CD4-positive, alpha-beta T cell treated with Interleukin-10 for 1 hour (primary cell): ENCODE measurements at places on chromosomes 5 and 9.

DNA sequence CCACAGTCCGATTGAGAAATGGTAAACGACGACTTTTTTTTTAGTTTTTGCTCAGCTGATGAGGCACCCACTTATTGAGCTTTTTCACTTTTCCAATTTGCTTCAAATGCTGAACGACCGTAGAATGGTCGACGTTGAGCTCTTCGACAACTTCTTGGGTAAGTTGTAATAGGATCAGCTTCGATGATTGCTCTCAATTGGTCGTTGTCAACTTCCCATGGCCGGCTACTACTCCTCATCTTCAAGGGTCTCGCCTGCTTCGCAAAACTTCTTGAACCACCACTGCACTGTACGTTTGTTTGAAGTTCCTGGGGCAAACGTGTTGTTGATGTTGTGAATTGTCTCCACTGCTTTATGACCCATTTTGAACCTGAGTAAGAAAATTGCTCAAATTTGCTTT lies 35.7 kb downstream of the NSD1 start:
- DNase-seq: no peak

DNA sequence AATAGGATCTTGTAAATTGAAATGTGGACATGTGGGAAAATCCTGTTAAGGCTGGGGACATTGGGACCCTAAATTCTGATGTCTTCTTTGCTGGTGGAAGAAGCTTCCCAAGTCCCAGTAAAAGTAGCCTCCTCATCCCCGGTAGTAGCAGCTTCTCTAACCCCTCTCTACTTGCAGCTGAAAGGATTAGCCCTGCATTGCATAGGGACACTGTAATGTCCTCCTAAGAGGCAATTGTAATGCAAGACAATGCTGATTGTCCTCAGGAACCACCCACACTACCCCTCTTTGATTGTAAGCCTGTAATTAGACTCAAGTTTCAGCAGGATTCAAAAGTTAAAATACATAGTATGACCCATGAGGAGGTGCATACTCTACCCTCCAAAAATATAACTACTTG lies 1938.4 kb upstream of the C9orf72 start:
- DNase-seq: no peak

- DNase-seq: no peak
These were observed 107.2 kb downstream of the UBE2R2 start for GRCh38 chr9:33923998-33924701.

GRCh38 chr5:97297063-97297703 lies 114.1 kb upstream of the RIOK2 start:
- peak; percentile 10 for DNase-seq

GRCh38 chr5:35194635-35195471 lies 35.4 kb downstream of the PRLR start:
- no peak for DNase-seq

GRCh38 chr9:109770101-109770500 lies 9.9 kb upstream of the PALM2AKAP2 start:
- no peak for DNase-seq

- DNase-seq: peak; percentile 52
These were observed 35.6 kb downstream of the DAB2IP start for GRCh38 chr9:121686930-121687541.

GRCh38 chr5:102760815-102761214 lies 5.7 kb downstream of the PAM start:
- no peak for DNase-seq

GRCh38 chr5:173538654-173539053 lies 77.8 kb downstream of the BOD1 start:
- DNase-seq: no peak

DNA sequence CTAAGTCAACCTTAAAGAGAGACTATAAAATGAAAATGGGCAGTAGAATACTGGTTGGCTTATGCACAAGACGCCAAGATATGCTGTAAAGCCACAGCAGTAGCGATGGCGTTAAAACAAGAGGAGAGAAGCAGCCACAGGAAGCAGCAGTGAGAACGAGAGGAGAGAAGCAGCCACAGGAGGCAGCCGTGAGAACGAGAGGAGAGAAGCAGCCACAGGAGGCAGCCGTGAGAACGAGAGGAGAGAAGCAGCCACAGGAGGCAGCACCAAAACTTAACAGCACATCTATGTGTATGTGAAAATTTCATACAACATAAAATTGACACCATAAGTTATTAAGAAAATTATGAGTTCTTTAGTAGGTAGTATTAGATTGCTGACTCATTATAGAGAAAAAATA lies 2318.6 kb upstream of the ACO1 start:
- no peak for DNase-seq

- DNase-seq: no peak
These were observed 38.1 kb downstream of the CRHBP start for GRCh38 chr5:76990899-76991459.

- peak; percentile 58 for DNase-seq
These were observed 106.2 kb downstream of the KLHL3 start for GRCh38 chr5:137629646-137630045.

GRCh38 chr5:3033033-3033755 lies 281.7 kb upstream of the IRX2 start:
- DNase-seq: no peak

DNA sequence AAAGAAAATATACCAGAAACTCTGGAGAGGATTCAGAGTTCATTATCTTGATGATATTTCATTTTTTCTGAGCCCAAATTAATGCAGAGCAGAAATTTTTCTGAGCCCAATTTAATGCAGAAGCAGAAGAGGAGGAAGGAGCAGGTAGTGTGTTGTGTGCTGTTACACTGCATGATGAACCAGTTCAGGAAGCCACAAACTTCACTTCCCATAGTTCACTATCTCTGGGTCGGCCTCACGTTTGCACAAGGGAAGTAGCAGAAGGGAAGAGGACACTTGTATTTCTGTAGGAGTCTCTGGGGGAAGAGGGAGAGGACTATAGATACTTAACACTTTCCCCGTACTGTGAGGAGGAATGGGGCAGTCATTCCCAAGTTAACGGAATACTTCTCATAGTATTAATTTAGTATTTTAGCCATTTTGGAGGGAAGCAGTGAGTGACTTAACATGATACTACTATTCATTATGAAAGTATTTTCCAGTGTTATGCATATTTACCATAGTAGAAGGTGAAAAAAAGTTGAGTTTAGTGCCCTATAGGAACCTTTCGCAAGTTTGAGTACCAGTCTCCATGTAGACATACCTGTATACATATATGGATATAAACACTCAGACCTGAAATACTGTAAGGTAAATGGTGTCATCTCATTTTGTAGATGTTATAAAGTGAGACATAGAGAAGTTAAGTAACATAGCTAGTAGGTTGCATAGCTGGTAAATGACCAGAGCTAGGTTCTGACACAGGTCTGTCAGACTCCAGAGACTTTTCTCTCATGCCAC lies 30.0 kb downstream of the XPA start:
- no peak for DNase-seq

GRCh38 chr5:56575821-56576220 lies 239.5 kb upstream of the MAP3K1 start:
- DNase-seq: no peak

GRCh38 chr9:111986035-111986556 lies 89.5 kb downstream of the UGCG start:
- DNase-seq: no peak

DNA sequence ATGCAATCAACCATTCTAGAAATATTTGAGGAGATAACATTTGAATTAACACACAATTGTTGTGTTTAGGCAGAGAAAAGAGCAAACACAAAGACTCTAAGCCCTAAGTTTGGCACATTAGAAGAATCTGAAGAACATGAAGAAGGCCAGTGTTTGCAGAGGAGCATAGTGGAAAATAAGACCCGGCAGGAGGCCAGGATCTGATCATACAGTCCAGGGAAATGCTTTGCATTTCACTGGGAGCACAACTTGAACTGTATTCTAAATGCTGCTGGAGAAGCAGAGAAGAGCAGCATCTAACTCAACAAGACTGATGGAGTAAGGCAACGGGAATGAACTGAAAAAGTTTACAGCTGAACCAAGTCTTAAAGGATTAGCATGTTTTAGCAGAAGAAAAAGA lies 463.4 kb downstream of the ZNF608 start:
- no peak for DNase-seq

DNA sequence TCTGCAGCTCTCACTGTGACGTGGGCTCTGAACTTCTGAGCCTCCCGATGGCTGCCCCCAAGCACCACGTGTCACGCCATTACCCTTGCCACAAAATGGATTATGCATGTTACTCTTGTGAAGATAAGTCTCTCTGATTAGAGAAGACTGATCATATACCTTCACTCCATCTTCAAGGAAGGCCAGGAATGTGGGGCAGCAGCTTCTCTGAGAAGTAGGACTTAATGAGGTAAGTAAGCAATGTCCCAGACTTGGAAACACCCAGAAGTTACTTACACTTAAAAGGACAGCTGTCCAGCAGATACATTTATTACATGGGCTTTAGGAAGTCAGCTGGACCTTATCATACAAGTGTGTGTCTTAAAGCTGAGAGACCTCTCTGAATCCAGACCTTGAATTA lies 155.0 kb downstream of the FGF1 start:
- DNase-seq: no peak

GRCh38 chr9:104984948-104985347 lies 57.0 kb upstream of the ABCA1 start:
- DNase-seq: no peak

DNA sequence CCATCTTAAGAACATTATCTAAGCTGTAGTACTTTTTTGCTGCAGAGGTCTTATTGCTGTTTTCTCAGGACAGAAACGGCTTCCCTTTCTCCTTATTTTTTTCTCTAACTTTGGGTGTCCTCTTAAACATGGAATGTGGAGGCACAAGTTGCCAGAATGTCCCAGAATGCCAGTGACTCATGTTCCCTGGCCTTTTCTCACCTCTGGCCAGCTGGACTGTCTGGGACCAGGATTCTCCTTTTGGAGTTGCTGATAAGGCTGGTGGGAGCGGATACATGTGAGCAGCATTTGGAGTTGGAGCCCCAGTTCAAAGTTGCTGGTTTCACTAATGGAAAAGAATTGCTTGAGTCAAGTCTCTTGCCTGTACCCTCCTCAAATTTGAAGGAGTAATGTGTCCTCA lies 112.8 kb downstream of the ARHGAP26 start:
- no peak for DNase-seq

DNA sequence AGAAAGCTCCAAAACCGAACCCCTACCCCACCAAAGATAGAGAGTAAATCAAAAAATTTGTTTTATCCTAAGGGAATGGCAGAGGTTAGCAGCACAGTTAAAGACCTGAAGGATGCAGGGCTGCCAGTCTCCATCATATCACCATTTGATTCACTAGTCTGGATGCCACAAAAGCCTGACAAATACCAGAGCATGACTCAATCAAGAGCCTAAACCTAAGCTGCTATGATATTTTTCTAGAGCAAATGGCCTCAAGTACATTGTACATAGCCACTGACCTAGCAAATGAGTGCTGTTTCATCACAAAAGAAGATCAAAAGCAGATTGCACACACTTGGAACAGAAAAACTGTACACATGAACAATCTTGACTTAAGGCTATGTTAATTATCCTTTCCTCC lies 48.0 kb downstream of the DPYSL3 start:
- DNase-seq: no peak

- DNase-seq: peak; percentile 34
These were observed 85.6 kb downstream of the PTTG1 start for GRCh38 chr5:160507221-160507721.

DNA sequence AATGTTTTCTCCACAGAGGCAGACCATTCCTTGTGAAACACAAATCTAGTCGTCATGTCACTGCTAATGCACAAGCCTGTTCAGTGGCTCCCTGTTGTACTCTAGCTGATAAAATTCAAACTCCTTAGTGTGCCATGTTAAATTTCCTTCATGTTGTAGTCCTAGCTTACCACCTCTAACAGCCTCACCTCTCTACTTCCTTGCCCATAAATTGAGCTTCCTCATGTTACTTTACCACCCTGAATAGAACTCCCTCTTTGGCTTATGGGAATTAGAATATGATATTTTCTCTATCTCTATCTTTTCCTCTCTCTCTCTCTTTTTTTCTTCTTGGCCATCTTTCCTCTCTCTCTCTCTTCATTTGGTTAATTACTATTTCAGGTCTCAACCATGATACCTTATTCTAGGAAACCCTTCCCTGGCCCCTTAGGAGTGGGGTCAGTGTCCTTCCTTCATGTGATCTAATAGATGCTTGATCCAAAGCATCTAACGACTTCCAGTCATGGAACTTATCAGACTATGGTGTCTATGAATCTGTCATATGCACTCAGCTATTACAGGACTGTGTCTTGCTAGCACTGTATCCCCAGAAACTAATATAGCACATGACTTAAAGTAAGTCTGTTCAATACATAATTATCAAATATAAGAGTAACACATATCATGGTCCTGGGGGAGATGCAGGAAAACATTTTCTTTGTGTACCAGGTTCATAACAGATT lies 31.5 kb upstream of the ALDH1A1 start:
- DNase-seq: no peak

- no peak for DNase-seq
These were observed 83.6 kb downstream of the MVB12B start for GRCh38 chr9:126410229-126410628.

GRCh38 chr5:85656050-85656449 lies 961.7 kb upstream of the COX7C start:
- DNase-seq: no peak

- no peak for DNase-seq
These were observed 180.5 kb downstream of the NFIB start for GRCh38 chr9:14133394-14133793.

DNA sequence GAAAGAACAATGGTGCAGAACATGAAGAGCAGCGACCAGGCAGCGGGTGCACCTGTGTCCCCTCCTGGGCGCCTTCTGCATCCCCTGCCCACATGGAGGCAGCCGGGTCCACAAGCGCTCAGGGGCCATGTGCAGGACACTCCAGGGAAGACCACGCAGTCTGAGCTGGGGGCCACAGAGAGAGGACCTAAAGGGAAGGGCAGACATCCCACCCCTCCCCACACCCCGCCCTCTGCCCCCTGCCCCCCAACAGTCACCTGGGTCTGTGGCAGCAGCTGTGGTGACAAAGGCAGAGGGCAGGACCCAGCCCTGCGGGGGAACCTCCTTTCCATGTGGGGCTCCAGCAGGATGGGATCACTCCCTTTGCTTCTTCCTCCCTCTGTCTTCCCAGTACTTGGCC lies 805.7 kb downstream of the CDH9 start:
- DNase-seq: no peak

DNA sequence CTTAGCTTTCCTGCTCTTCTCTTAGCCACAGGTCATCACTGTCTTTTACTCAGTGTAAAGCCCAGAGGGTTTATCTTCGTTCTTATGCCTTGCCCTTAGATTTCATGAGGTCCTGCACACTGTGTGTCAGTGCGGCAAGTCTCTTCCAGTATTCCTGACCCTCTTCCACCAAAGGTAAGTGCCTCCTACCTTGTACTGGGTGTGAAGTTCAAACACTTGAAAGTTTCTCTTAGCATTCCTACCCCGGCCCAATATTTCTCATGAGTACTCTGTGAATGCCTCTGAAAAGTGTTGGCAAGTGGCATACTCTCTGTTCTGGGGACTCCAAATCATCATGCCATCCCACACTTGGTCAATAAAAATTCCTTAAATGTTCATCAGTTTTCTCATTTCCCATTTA lies 37.4 kb downstream of the FBXO4 start:
- no peak for DNase-seq

- DNase-seq: no peak
These were observed at the start of gene NPR3 for GRCh38 chr5:32710550-32711361. NPR3 (plus strand) TSS chr5:32711321; CDS start chr5:32711777, 456 bp downstream.

- DNase-seq: no peak
These were observed 101.1 kb downstream of the APBA1 start for GRCh38 chr9:69571032-69571431.
